ENCODE measurements at places on chromosomes 1 and 21. TPM values are rescaled to one million over a fixed set of nuclear protein-coding genes. Genes with fewer than 3 reads are reported as not detected.

GRCh38 chr1:164578479-164579200 is 19.7 kb downstream of the PBX1 start:
- H3K27me3 ChIP-seq: no peaks in the 10 kb centered on the region
- H3K4me1 ChIP-seq: no peaks in the 10 kb centered on the region

- no peaks in the 10 kb centered on the region for H3K4me1 ChIP-seq
- no peaks in the 10 kb centered on the region for H3K36me3 ChIP-seq
- H3K4me3 ChIP-seq: no peak overlapping the region
- H3K27ac ChIP-seq: no peak overlapping the region
- no peaks in the 10 kb centered on the region for H3K27me3 ChIP-seq
Observed at GRCh38 chr1:18463984-18464664, 16.6 kb upstream of the KLHDC7A start.

DNA sequence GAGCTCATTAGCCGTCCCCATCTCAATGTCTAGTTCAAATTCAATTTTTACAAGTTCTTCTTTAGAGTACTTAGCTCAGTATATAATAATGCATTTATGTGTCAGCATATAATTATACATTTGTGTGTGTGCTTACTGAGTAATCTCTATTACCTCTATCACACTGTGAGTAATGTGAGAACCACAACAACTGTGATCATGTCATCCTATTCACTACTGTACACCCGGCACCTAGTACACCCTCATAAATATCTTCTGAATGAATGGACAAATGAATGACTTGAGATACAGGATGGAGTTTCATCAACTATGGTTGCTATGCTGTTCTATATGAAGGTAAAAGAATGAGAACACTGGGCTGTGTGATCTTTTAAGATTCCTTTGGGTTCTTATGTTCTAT is 124.0 kb downstream of the GPATCH2 start:
- H3K4me1 ChIP-seq: peaks cover 12% of the 10 kb centered on the region
- peak; percentile 50 for DNase-seq
- H3K27me3 ChIP-seq: no peaks in the 10 kb centered on the region
- H3K27ac ChIP-seq: peak overlapping the region; percentile 59

Gene AKR7A3
- polyA plus RNA-seq: 0.17 TPM
